ENCODE measurements at places on chromosomes 13 and 19. TPM values are rescaled to one million over a fixed set of nuclear protein-coding genes. Genes with fewer than 3 reads are reported as not detected.

ZNF865 gene
- 10.1 TPM for total RNA-seq

GRWD1 gene
- 24.2 TPM for total RNA-seq

INSL3 gene
- total RNA-seq = not detected

VSTM2B gene
- not detected for total RNA-seq

METTL21C gene
- total RNA-seq = not detected

SLC35E1 gene
- total RNA-seq = 30.8 TPM

ZNF253 gene
- total RNA-seq = 6.9 TPM

ATP8B3 gene
- 1.1 TPM for total RNA-seq

OSCAR gene
- 3.9 TPM for total RNA-seq

FUT1 gene
- 2.1 TPM for total RNA-seq

MCEMP1 gene
- total RNA-seq = 2.2 TPM

ZIC2 gene
- total RNA-seq = not detected

VPS36 gene
- 40.7 TPM for total RNA-seq

CPB2 gene
- total RNA-seq = not detected

LILRA2 gene
- 2.8 TPM for total RNA-seq

SH2D3A gene
- total RNA-seq = 0.37 TPM

SOHLH2 gene
- total RNA-seq = 0.79 TPM

ZNF492 gene
- 0.33 TPM for total RNA-seq

ZNF132 gene
- total RNA-seq = 3.8 TPM

HCST gene
- 12.4 TPM for total RNA-seq

TEX29 gene
- not detected for total RNA-seq

TICAM1 gene
- total RNA-seq = 7.6 TPM

ZNF607 gene
- 6.1 TPM for total RNA-seq

ATXN8OS gene
- not detected for total RNA-seq

LIN37 gene
- total RNA-seq = 9.4 TPM

LRRC25 gene
- 16.8 TPM for total RNA-seq

SYT3 gene
- 0.74 TPM for total RNA-seq

KLC3 gene
- total RNA-seq = not detected

PCDH9 gene
- total RNA-seq = 2.4 TPM

KL gene
- 2.4 TPM for total RNA-seq

FUT3 gene
- total RNA-seq = not detected

MYO1F gene
- total RNA-seq = 37.3 TPM

FAM83E gene
- total RNA-seq = not detected

REEP6 gene
- total RNA-seq = 1.2 TPM

DAZAP1 gene
- 75.8 TPM for total RNA-seq

IZUMO2 gene
- not detected for total RNA-seq

RFPL4AL1 gene
- total RNA-seq = not detected

KIR2DL4 gene
- not detected for total RNA-seq

CAPN12 gene
- total RNA-seq = 2.9 TPM

STOML3 gene
- total RNA-seq = not detected

LYL1 gene
- 9.8 TPM for total RNA-seq

CYP2S1 gene
- total RNA-seq = 1.2 TPM

IGFL3 gene
- not detected for total RNA-seq

POLR2E gene
- 89.9 TPM for total RNA-seq

ZNF616 gene
- 11.2 TPM for total RNA-seq

SAFB gene
- 50.5 TPM for total RNA-seq

PLPP2 gene
- total RNA-seq = 0.83 TPM
